ENCODE measurements at places on chromosomes 1 and 21.
A peak's percentile ranks its signal among the peaks of the same experiment; 100 is the strongest.

- DNase-seq, result no peak
Measured at GRCh38 chr21:31929548-31929947, 56.7 kb downstream of the HUNK start.

DNA sequence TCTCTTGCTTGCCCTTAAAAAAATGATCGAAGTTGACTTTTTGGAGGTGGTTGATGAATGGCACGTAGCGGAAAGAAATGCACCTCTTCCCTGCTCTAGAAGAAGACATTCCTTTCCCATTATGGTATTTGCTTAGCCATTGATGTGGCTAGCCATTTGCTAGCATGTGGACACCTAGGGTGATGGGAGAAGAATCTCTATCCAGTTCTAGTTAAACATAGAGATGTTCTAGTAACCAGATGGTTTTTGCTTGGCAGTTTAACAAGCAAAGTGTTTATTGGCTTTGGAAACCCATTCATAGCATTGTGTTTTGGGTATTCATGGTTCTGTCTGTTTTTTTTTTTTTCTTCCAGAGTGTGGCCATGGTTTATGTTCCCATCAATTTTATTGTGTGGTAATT lies 78.9 kb downstream of the KCNJ6 start:
- no peak for DNase-seq

- no peak for DNase-seq
Measured at GRCh38 chr1:91553177-91553591, 52.5 kb downstream of the CDC7 start.

GRCh38 chr1:81044708-81045107 lies 756.0 kb upstream of the ADGRL2 start:
- DNase-seq, result no peak

DNA sequence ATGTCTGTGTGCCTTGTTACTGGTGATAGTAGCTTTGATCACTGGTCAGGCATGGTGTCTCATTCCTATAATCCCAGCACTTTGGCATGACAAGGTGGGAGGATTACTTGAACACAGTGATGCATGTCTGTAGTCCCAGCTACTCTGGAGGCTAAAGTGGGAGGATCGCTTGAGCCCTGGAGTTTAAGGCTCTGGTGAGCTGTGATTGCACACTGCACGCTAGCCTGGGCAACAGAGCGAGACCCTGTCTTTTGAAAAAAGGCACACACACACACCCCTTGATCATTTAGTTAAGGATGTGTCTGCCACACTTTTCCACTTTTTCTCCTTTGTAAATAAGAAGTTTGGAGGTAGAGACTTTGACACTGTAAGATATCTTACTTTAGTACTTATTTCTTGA lies 15.1 kb downstream of the MIGA1 start:
- DNase-seq, result no peak

DNA sequence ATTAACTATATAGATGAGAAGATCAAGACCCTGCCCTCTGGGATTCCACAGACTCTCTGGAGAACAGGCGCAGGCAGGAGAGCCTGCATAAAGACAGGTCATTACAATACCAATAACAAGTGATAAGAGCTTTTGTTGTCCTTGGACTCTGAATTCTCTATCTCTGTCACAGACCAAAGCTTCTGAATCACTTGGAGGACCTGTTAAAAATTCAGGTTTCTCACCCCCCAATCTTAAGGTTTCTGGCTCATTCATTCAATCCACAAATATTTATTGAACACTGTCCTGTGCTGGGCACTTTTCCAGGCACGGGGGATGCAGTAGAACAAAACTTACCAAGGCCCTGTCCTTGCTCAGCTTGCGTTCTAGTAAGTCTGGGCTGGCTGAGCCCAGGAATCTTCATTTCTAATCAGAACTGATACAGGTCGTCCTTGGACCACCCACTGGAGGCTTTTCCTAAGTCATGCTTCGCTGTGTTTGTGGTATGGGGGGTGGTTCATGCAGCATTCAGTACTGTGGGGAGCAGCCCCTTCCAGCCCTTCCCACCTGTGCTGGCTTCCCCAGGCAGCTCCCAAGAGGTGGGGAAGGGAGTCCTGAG lies 1.4 kb downstream of the EFNA4 start:
- no peak for DNase-seq

DNA sequence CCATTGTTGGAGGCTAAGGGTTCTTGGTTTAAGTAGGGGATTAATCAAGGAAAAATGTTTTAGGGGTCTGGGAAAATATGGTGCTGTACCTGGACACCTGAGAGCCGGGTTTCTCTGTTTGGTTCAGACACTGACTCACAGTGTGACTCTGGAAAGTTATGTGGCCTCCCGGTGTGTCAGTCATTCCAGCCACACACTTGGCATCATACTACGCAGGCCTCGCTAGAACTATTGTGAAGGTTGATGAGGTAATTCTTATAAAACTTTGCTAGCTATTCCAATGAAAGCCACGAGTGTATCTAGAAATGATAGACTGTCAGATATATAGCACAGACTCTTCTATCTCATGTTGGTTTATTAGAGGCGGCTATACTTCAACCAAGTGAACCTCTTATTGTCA lies 4.8 kb upstream of the CAMSAP2 start:
- no peak for DNase-seq

DNA sequence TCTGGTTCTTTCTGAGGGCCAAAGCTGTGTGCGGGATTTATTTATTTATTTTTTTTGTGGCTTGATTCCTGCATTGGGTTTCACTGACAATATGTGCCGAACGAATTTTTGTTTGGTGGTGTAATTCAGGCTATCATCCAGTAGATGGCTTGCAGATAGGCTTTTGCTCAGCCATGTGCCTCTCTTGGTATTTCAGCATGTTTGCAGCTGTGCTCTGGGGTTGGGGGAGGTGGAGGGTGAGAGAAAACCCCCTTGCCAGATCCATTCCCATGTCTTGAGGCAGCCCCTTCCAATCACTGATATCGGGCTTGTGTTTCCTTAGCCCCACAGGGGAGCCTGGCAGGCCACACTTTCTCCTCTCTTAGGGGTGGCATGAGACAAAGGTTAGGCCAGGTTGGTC lies 302.4 kb downstream of the PTGER3 start:
- DNase-seq, result no peak

DNA sequence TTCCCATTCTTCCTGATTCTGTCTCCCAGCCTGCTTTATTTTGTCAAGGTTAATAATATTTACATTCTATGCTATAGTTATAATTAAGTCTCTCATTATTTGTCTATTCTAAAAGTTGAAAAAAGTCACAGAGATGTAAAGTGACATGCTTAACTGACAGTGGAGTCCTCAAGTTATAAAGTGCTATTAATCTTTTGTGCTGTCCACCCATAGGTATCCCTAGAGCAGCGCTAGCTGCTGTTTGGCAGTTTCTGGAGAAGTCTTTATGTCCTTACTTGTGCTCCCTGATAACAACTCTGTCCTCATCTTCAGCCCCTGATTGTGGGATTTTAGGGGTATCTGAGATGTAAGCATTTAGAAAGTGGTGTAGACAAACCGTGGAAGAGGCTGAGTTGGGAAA lies 13.1 kb downstream of the BACH1 start:
- DNase-seq, result no peak

GRCh38 chr1:172177849-172178248 lies 242.6 kb upstream of the C1orf105 start:
- no peak for DNase-seq

DNA sequence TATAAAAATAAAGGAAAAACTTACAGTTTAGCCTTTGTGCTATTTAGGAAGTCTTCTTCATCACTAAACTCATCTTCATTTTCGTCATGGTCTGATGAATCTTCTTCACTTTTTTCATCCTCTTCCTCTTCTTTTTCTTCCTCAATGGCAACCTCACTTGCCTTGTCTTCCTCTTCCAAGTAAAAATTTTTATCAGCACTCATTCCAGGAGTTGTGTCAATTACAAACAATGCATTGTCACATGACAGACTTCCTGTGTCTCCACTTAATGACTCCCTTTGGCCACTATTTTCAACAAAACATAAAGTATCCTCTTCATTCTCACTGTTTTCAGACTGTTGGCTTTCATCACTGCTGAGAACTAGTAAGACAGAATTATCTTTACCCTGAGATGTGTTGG lies 2.8 kb downstream of the DNTTIP2 start:
- DNase-seq, result no peak

- DNase-seq, result no peak
Measured at GRCh38 chr1:55775007-55775406, 559.8 kb upstream of the USP24 start.

DNA sequence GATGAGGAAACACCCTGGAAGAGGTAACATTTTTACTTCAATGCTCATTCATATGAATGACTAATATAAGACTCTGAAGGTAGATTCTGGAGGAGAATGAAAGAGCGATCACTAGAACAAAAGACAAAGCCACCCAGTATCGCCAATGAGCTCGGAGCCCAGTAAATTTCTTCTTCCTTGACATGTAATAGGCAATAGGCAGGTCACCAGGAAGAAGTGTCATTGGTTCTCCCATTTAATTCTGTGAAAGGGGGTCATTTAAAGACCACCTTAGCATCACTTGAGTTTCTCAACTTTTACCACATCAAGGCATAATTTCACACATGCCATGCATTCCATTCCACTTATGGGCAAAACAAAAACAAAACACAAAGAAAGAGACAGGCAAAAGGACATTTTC lies 7.9 kb downstream of the TNFSF18 start:
- DNase-seq, result no peak

- no peak for DNase-seq
Measured at GRCh38 chr1:233668725-233669294, 54.9 kb downstream of the KCNK1 start.

GRCh38 chr1:6180707-6181311 lies 688 bp upstream of the CHD5 start:
- no peak for DNase-seq

DNA sequence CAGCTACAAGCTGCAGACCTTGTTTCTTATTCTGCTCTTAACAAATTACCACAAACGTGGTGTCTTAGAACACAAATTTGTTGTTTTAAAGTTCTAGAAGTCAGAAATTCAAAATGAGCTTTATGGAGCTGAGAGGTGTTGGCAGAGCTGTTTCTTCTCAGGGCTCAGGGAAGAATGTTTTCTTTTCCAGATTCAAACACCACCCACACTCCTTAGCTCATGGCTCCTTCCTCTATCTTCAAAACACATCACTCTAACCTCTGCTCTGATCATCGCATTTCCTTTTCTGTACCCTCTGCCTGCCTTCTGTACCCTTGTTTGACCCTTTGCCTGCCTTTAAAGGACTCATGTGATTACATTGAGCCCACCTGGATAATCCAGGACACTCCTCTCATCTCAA lies 26.9 kb upstream of the ITLN1 start:
- no peak for DNase-seq

- DNase-seq, result no peak
Measured at GRCh38 chr21:43924421-43925095, 59.5 kb downstream of the AGPAT3 start.

GRCh38 chr1:33089457-33089856 lies 8.5 kb downstream of the AZIN2 start:
- no peak for DNase-seq

- DNase-seq, result no peak
Measured at GRCh38 chr1:193415256-193415655, 228.8 kb upstream of the B3GALT2 start.

GRCh38 chr21:33434770-33435360 lies 31.7 kb downstream of the IFNGR2 start:
- peak; percentile 13 for DNase-seq

GRCh38 chr21:28213261-28213660 lies 779.4 kb downstream of the LTN1 start:
- DNase-seq, result no peak

- no peak for DNase-seq
Measured at GRCh38 chr1:177569476-177569875, 398.7 kb downstream of the BRINP2 start.

DNA sequence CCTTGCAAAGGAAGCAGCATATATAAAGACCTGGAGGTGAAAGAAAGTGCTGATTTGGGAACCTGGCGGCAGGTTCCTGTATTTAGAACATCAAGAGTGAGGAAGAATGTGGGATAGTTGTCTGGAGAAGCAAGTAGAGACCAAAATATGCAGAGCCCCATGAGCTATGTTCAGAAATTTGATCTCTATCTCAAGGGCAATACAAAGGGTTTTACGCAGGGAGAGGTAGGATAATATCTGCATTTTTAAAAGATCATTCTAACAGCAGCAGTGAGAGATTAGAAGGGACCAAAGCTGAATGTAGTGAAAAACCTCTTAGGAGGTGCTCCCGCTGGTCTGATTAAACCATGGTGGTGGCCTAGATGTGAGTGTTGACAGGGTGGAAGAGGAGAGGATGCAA lies 453.9 kb upstream of the PKN2 start:
- no peak for DNase-seq

GRCh38 chr1:67769633-67770256 lies 63.5 kb downstream of the GNG12 start:
- DNase-seq, result no peak

GRCh38 chr1:17335821-17336710 lies 28.1 kb downstream of the PADI4 start:
- DNase-seq, result peak; percentile 42

DNA sequence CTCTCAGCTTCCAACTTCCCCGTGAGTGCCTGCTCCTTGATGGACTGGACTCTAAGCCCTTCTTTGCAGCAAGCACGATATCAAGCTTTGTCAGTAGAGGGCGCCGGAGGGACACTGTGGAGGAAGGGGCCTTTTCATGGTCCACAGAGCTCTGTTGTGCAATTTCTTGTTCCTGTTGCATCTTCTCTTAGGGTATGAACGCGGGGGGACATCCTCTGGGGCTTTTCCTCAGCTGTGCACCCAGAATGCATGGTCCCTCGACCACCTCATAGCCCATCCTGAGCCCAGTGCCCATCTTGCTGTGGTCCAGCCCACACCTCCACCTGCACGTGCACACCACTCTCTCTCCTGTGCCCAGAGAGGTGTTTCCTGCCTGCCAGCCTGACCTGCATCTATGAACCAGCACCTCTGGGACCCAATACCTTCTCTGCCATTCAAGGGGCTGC lies 556.8 kb downstream of the PTPRU start:
- peak; percentile 43 for DNase-seq

- DNase-seq, result no peak
Measured at GRCh38 chr21:26499495-26499894, 73.6 kb downstream of the CYYR1 start.

All from CD4-positive, alpha-beta T cell treated with Interleukin-12 subunit alpha and Interleukin-12 subunit beta, for 1 hour (primary cell).